ENCODE measurements at places on chromosomes 11 and 22.
A peak's percentile ranks its signal among the peaks of the same experiment; 100 is the strongest.

DNA sequence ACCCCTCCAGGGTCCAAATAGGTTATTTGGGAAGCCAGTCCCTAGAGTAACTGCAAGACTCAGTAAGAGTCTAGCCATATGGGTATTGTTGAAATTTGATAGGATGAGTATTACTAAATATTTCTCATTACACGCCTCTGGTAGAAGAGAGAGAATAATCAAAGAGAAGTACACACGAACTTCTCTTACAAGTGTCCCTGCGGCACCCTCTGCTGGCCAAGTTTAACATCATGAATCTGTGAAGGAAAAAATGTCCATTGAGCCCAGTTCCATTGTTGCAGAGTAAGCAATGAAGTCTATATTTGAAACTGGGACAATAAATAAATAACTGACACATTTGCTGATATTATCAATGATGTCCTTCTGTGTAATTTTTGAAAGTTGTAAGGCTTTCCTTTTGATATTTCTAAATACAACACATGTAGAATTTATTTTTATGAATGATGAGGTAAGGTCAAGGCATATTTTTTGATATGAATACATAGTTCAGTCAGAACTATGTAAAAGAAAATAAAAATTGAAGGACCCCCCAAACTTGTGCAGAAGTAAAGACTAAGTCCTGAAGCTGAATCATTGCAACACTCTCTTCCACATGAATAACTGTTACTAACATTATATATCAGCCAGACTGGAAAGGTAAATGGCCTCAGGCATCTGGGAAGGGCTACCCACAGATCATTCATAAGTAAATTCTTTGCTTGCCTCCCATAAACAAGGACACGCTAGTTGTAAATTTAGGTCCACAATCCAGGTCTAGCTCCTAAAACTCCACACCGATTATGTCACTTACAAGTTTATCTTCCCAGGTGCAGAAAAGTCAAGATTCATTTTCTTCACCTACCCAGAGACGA lies 10.0 kb downstream of the OR51L1 start:
- no peak for DNase-seq

DNA sequence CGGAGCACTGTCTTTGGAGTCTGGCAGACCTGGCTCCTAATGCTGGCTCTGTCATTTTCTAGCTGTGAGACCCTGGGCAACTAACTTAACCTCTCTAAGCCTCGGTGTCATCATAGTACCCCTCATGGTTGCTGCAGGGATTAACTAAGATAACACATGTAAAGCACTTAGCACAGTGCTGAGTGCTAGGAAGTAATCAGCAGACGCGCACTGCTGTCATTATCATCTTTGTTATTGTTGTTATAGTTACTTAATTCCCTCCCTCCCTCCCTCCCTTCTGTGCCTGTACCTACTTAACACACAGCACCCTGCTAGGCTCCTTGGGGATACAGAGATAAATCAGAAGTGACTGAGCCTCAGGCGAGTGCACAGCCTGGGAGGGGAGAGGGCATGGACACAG lies 104.7 kb upstream of the PITPNB start:
- DNase-seq = no peak

DNA sequence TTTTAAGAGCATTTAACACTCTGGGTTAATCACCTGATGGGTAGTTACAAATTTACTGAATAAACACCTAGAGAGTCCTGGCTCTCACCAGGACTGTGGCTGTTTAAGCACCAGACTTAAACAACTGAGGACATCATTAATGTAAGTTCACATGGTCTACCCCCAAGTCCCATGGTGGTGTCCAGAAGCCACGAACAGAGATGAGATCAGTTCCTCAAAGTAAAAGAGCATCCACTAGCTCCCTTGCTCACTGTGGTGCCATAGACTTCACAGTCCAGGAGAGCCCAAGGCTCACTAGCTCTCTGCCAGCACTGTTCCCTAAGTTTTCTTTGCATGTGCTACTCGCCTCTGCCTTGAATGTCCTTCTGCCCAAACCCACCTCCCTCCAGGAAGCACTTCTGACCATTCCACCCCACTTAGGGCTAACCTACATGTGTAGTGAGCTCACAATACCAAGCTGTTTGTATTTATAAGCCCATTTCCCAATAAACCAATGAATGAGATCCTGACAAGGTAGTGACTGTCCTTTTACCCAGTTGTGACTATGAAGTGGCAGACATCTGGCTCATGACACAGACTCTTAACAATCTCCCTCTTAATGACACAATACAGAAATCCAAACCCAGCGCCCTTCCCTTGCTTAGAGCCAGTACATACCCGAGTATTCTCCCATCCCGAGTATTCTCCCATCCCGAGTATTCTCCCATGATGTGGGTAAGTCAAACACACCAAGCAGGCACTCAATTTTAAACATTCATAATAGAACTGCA lies 15.7 kb downstream of the NAP1L4 start:
- no peak for DNase-seq

GRCh38 chr22:37551981-37552380 lies 8.3 kb upstream of the CDC42EP1 start:
- DNase-seq = no peak

DNA sequence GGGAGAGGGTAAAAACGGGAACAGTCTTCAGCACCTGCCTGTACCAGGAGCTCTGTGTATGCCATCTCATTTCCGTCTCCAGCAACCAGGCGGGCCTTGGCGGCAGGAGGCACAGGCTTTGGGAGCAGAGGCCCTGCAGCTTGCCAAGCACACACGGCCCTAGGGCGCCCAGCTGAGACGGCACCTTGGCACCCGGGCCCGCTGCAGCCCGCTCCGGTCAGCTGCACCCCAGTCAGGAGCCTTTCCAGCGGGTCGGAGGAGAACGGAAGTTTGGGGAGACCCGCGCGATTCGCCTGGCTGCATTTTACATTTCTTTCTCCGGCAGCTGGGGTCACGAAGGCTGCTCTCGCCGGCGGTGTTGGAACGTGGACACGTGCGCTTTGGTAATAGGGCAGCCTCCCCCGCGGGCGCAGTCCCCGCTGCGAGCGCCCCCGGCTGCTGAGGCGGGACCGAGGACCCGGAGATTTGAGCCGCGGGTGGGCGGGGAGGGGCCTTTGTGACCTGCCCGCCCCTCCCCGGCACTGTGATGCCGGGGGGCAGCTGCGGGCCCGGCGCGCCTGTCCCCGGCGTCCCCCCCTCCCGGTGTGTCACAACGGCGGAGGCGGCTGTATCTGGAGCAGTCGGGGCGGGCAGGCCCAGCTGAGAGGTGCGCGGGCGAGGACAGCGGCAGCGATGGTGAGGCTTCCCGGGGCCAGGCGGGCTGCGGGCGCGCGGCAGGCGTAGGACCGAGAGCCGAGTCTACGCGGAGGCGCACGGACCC lies at the start of gene TUBA8:
Gene TUBA8, plus strand, starts transcription at position 616 of the 760 bp plus-strand sequence. Its CDS starts 57 bp downstream, at position 673.
- DNase-seq = peak; percentile 14

- DNase-seq = no peak
These were observed 234.5 kb downstream of the METTL15 start for GRCh38 chr11:28342716-28343115.

- no peak for DNase-seq
These were observed 750.2 kb downstream of the TBC1D22A start for GRCh38 chr22:47512617-47513016.

DNA sequence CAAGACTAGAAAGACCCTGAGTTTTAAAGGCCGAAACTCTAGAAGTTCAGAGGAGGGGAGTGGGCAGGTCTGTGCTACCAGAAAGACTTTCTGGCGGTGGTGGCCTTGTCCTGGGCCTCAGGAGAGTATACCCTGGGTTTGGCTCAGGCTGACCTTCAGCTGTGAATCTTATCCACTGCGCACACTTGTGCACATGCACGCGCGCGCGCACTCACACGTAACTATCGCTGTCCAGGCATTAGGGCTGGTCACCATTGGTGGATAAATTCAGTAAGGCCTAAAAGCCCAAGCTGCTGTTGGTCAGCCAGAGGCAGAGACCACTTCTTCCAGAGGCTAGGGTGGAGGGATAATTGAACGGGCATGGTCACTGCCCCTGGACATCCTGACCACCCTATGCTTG lies 25.1 kb downstream of the ARHGEF17 start:
- DNase-seq = no peak

- DNase-seq = no peak
These were observed 20.7 kb downstream of the SUSD2 start for GRCh38 chr22:24201681-24202614.

DNA sequence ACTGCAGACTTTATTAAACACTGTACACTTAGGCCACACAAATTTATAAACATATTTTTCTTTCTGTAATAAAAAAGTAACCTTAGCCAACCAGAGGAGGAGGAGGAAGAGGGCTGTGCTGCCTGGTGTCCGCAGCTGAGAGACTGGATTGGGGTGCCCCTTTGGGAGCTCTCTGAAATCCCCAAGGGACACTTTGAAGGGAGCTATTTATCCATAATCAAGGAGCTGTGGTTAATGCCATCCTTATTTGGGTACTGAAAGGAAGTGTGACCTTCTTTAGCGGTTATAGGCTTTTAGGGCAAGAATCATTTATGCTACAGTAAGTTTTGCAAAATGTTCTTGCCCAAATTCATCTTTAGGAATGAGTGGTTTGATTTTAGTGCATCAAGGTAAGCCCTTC lies 125.8 kb downstream of the RASSF10 start:
- no peak for DNase-seq

DNA sequence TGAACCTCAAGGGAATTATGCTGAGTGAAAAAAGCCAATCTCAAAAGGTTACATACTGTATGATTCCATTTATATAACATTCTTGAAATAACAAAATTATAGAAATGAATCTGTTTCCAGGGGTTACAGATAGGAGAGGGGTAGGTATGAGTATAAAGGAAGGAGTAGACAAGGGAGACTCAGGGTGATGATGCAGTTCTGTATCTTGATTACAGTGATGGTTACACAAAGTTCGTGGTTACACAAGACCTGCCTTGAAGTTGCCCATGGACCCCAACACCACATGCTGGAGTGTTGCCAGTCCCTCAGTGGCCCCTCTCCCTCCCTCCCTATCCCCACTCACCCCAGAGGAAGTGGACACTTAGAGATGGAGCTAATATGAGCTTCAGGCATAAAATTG lies 20.3 kb downstream of the STK33 start:
- DNase-seq = no peak

DNA sequence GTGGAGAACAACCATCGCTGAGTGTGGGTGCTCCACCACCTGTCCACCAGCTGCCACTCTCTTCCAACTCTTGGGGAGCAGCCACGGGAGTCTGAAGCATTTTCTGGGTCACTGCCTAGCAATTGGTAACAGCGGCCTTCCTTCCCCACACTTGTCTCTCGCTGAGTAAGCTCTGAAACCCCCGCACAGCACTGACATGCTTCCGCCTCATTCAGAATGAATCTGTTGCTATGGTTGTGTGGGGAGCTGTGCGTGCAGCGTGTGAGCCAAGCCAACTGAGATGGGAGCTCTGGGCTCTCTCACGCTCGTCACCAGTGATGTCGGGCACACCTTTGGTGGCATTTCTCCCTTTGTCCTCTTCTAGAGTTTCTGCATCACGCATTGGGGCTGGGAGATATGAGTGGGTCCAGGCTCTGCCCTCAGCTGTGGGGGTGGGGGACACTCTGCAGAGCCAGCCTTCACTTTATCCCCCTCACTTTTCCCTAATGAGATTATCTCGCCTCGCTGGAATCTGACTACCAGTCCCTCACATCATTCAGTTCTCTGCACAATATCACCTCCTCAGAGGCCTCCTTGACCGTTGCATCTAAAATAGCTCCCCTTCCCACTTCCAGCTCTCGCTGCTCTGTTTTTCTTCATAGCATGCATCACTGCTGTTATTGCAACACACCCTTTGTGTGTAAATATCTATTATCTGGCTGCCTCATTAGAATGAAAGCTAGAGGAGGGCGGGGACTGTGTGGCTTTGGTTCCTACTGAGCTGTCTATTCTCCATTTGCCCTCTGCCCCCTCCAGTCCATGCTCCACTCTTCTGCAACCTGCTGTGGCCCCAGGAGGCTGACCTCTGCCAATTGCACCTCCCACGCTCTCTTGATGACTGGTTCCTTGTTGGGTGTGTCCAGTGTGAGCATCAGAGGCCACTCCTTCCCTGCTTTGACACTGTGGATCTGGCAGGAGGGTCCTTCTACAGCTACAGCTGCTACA lies 569.9 kb upstream of the CADM1 start:
- DNase-seq = no peak

- DNase-seq = no peak
These were observed 8.0 kb upstream of the IL2RB start for GRCh38 chr22:37157516-37158285.

GRCh38 chr11:109371444-109372176 lies 50.4 kb upstream of the C11orf87 start:
- no peak for DNase-seq

DNA sequence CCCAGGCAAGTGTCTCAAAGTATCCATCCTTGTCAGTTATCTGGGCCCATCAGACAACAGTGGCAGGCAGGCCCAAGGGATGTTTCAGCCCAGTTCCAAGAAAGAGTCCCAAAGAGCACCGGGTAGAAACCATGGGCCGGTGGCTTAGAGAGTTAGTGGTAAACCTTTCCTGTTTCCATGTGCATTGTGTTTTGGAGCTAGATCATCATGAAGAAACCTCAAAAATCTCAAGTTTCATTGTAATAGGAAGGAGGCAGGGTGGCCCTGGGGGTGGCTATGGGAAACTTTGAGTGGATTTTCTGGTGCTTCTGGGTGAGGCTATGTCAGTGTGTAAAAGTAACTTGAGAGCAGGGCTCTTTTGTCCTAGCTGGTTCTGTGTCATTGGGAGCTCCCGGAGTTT lies 68.1 kb downstream of the UBASH3B start:
- DNase-seq = no peak

GRCh38 chr22:20455709-20456063 lies 18.1 kb upstream of the SCARF2 start:
- DNase-seq = no peak

GRCh38 chr11:5198285-5198684 lies 2.2 kb downstream of the OR51V1 start:
- no peak for DNase-seq
